ENCODE measurements at places on chromosomes 5 and 9.

- DNase-seq = no peak
Observed at GRCh38 chr5:174221436-174221835, 175.9 kb downstream of the NSG2 start.

- no peak for DNase-seq
Observed at GRCh38 chr9:83533296-83533695, 4.9 kb downstream of the FRMD3 start.

DNA sequence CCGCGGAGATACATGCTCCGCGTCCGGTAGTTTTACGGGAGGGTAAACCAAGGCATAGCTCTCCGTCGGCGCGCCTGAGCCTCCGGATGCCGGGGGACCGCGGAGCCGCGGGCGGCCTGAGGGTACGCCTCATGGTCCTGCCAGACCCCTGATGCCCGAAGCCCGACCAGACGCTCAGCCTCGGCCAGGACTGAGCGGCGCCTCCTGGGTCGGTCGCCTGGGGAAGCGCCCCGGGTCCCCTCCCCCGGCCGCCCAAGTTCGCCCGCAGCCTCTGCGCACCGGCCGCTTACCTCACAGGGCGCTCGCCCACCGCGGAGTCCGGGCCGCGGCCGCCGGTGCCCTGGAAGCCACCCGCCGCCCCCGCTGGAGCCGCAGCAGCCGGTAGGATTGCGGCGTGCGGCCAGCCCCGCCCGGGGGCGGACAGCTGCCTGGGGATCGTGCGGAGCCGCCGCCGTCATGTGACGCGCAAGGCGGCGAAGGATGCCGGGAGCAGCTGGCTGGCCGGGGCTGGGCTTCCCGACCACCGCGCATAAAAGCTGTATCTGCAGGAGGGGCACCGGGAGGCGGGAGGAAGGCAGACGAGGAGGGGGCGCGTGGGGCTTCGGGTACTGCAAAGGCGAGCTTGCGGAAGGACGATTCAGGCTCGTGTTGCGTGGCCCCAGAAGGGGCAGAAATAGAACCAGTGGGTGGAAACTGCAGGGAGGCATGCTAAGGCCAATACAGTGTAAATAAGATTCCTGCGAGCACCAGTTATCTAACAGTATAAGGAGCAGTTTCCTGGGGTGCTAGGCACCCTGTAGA lies at the start of gene FBXO10:
FBXO10 (minus strand) TSS at position 460 of the 801 bp plus-strand sequence. CDS start 34,612 bp downstream, outside the sequence.
- DNase-seq = peak; percentile 72

DNA sequence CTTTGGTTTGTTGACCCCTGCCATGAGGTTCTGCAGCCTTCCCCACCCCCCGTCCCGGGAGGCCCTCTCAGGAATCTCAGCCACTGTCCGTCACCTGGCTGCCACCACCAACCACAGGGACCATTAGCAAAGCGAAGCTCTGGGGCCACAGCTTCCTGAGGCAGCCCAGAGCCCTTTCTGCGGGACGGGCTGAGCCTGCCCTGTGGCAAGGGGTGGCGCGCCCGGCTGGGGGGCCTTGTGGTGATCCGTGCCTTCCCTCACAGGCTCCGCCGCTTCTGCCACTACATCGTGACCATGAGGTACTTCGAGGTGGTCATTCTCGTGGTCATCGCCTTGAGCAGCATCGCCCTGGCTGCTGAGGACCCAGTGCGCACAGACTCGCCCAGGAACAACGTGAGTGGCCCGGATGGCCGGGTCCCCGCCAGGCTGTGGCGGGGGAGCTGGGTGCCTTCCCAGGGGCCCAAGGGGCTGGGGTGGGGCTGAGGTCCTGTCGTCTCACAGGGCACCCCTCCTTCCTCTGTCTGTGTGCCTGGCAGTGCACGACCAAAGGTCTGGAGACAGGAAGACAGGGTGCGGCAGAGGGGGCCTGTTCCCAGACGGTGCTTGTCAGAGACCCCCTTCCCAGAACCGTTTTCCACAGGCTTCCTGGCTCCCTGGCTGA lies 169.2 kb downstream of the CACNA1B start:
- DNase-seq = peak; percentile 42

- DNase-seq = no peak
Observed at GRCh38 chr9:80062567-80062966, 490.8 kb downstream of the TLE4 start.

DNA sequence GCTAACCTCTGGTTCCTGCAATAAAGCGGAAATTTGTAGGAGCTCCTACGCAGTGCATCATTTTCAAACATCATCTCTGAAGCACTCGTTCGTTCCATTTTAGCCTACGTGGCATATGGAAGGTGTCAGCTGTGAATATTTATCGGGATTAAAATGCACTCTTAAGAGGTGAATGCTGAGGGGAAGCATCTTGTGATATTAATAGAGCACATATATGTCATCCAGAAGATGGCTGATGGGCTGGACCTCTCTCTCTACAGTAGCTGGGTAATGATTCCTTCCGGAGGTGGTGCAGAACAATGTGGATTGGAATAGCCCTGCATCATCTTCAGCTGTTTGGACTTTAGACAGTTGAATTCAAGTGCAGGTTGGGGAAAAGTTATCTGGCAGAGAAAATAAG lies 478.7 kb downstream of the DMAC1 start:
- no peak for DNase-seq

DNA sequence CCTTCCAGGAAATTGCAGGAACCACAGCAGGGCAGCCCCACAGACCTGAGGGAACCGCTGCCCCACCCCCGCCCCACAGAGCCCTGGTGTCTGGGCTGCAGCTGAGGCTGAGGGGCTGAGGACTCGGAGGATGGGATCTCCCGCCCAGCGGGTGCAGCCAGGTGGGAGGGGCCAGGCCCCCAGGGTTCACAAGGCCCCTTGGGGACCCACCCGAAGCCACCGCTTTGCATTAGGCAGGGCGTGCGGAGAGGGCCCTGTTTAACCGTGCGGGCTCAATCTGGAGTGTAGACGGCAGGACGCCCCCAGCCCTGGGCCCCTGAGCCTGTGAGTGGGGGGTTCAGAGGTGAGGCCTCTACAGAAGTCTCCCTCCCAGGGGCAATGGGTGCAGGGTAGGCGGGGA lies 10.8 kb downstream of the NOTCH1 start:
- DNase-seq = no peak

DNA sequence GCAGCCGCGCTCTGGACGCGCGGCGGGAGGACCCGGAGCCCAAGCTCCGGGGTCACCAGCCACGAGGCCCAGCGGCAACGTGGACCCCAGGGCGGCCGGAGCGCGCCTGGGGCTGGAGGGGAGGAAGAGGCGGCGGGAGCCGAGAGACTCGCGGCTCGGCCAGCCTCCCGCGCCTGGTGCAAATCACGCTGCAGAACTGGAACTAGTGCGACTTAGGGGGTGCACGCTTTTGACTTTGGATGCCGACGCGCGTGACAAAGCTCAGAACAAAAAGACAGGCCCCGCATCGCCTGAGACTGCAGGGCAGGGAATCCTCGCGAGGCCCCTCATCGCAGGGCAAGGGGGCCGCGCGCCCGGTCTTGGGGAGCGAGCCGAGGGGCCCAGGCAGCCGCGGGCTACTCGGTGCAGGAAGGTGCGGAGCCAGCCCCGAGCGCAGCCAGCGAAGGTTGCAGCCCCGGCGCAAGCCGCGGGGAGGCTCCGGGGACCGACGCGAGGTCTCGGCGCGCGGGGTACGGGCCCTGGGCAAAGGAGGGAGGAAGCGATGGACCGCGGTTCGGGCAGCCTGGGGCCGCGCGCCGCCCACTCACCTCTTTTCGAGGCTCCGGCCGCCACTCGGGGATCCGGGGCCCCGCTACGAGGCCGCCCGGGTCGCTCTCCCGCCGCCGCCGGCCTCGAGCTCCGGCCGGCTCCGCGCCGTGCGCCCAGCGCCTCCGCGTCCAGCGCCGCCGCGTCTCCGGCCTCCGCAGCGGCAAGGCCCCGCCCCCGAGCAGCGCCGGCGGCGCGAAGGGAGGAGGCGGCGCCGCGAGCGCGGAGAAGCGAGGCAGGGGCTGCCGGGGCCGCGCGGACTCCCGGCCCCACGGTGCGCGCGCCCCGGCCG lies at the start of gene GOLM1:
GOLM1 (minus strand) TSS at position 735 of the 877 bp plus-strand sequence. CDS start 20,238 bp downstream, outside the sequence.
- DNase-seq = peak; percentile 71

DNA sequence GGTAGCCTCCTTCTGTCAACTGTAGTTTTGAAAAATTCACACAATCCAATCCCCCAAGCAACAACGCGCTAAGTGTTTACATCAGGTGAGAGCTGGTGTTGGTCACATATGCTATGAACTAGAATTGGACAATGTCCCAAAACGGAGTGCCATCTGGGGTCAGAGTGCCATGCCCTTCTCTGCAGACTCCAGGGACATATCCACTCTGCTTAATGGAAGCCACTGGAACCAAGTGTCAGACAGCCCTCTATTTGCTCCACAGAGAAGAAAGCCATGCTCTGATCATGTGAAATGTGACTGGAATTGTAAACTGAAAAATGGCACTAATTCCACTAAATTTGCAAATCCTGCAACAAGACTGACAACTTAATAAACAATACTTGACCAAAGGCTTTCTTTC lies 12.2 kb downstream of the ABCA1 start:
- DNase-seq = no peak

DNA sequence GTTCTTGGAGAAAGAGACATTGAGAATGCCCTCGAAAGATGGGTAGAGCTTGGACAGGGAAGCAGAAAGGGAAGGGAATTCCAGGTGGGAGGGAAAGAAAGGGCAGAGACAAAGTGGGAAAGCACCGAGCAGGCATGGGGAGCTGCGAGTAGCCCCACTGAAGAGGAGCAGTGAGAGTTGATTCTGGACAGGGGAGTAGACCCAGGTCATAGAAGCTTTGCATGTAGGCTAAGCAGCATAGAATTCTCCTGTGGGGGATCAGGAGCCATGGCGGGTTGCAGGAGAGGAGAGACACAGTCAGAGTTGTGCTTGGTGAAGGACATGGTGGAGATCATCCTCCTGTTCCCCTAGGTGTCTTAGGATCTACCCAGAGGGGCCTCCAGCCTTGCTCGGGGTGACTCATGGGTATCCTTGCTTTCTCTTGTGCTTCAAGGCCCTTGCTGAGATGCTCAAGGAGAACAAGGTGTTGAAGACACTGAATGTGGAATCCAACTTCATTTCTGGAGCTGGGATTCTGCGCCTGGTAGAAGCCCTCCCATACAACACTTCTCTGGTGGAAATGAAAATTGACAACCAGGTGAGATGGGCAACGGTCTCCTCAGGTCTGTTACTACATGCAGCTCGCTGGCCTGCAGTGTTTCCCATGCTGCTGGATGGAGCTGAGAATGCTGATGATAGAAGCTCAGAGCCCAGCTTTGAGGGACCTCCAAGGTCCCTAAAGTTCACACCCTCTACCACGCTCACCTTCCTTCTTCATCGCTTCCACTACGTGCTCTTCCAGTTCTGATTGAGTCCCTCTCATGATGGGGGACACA lies 64.5 kb downstream of the TSTD2 start:
- DNase-seq = peak; percentile 30

DNA sequence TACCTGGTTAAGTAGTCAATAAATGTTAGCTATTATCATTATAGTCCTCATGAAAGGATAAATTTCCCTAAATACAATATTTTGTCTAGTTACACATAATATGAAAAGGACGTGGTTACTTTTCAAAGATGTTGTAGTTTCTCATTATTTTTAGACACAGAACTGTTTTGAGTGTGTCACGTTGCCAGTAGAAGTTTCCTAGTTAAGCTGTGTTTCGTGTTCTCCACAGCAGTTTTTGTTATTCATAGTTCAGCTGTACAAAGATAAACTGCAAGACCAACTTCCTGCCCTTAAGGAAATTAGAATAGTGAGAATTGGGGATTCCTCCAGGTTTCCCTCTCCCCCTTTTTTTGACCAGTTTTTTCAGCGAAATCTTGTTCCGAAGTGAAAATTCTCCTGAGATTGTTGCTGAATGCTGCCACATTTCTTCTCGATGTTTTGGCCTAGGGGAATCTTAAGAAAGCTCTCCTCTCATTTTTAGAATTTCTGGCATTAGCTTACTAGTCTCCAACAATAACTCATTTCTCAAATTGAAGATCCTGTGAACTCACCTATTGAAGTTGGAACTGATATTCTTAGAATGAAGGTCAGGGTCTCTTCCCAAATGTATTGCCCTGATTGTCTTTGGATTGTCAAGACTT lies 176.1 kb downstream of the PAM start:
- DNase-seq = no peak

DNA sequence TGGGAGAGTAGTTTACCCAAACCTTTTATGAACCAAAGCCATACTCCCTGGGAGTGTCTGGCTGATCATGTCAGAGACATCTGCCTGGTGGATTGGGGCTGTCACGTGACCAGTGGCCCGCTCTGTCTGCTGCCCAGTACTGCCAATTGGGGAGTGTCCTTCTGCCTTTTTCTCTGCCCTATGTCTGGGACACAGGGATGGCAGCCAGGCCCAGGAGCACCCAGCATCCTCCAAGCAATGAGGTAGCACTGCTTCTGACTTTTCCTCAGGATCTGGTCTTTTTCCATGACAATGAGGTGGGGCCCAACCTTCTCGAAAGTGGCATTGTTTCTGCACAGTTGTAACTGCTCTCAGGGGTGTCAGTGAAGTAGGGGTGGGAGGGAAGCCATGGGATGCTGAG lies 21.8 kb downstream of the DAPK1 start:
- DNase-seq = no peak

DNA sequence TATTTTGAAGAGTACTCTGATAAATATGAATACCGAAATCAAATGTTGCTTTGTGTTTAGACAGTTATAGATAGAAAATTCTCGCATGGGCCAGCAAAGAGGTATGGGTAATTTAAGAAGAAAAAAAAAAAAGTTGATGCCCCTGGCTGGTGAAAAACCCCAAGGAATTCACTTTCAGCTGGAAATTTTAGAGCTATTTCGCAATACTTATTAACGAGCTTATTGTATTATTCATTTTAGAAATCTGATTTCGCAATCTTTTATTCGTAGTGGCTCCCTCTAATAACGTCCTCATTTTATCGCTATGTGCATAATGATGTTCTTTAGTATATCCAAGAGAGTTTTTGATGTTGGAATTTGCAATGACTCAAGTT lies 18.5 kb upstream of the FER start:
- no peak for DNase-seq

- DNase-seq = no peak
Observed at GRCh38 chr9:127642082-127642740, 30.1 kb downstream of the STXBP1 start.

DNA sequence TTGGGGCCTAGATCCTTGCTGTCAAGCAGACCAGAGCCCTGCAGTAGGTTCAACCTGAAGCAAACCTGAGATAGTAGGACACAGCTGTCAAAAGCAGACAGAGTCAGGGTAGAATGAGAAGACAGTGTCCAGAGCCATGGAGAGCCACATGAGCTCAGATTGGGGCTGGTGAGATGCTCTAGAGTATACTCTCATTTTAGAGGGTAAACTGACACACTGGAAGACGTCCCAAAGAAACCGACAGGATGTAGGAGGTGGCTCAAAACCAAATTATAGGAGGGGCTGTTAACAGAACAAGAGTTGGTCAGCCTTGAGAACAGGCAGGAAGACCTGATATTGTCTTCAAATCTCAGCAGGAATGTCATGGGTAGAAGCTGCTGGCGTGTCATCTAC lies 11.5 kb downstream of the CCDC69 start:
- no peak for DNase-seq

- DNase-seq = no peak
Observed at GRCh38 chr9:18338042-18338441, 135.9 kb upstream of the ADAMTSL1 start.
